ENCODE measurements at places on chromosomes 7 and 10.

DNA sequence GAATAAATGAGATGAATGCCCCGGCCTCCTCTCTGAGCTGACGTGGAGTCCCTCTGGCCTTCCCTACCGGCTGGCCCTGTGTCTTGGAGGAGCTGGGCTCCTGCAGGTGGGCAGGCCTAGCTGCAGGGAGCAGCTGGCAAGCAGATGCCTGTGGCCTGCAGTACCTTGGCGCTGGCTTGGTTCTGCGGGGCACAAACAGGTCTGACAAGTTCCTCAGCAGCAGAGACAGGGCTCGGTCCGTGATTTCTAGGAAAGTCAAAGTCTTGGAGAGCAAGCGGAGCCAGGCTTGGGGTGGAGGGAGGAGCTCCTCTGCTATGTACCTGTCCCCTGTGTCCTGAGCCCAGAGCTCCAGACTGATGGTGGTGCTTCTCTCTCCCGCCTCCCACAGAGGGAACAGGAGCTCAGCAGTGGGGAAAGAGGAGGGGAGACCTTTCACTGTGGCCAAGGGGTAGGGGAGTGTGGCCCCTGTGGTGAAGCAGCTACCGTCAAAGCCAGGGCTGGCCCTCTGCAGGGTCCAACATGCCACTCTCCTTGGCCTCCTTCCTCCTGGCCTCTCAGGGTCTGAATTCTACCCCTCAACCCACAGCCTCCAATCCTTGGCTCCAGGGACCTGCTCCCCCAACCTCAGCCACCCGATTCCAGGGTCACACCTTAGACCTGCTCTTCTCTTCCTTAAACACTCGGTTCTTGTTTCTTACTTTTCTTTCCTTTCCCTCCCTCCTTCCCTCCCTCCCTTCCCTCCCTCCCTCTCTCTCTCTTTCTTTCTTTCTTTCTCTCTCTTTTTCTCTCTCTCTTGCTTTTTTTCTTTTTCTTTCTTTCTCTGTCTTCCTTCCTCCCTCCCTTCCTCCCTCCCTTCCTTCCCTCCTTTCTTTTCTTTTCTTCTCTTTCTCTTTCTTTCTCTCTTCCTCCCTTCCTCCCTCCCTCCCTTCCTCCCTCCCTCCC is 20.1 kb downstream of the MYL10 start:
- DNase-seq, result no peak

GRCh38 chr7:137091396-137091795 is 222.9 kb downstream of the CHRM2 start:
- no peak for DNase-seq

DNA sequence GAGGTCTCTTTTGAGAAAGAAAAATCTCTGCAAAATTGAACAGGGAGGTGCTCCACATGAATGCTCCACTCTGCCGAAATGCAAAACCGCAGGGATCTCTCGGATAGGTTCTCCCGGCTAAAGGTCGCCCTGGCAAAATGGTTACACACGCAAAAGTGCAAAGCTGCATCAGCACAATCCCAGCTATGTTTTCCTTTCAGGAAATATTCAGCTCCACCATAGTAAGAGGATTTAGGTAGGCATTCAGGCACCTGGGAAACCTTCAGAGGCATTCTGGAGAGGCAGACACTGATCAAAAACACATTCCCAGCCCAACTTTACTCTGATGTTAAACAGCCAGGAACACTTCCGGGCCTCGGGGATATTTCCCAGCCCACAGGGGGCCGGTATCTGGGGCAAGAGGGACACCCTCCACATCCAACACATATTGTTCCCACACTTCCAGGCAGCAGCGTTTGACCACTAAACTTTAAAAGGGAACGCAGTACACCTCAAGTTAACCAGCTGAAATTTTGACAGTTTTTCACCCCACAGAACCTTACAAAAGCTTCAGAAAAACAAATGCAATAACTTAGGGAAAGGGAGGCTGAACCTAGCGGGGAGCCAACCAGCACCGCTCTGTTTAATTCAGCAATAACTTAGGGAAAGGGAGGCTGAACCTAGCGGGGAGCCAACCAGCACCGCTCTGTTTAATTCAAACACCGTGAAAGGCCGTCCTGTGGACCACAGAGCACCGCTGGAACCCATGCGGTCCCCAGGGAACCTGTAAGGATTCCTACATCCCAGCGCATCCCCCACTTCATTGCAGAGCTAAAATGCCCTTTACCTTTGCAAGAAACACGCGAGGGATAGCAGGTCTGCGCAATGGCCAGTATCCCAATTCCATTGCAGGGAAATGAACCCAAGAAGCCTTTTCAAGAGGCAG is 45.9 kb downstream of the TNS3 start:
- no peak for DNase-seq

- DNase-seq, result no peak
Observed at GRCh38 chr10:19811540-19811939, 4.7 kb upstream of the PLXDC2 start.

- DNase-seq, result no peak
Observed at GRCh38 chr10:98453729-98454128, 7.0 kb upstream of the HPS1 start.

Data from NCI-H1436 (cell line).